Breast epithelium (tissue), 4 donors: ENCODE measurements at places on chromosomes 16 and 17. TPM values are rescaled to one million over a fixed set of nuclear protein-coding genes. Genes with fewer than 3 reads are reported as not detected.

The NDEL1 gene
- 61.4 TPM for total RNA-seq

The PTGES3L gene
- not detected for total RNA-seq

The ANKFN1 gene
- 5.6 TPM for total RNA-seq

DNA sequence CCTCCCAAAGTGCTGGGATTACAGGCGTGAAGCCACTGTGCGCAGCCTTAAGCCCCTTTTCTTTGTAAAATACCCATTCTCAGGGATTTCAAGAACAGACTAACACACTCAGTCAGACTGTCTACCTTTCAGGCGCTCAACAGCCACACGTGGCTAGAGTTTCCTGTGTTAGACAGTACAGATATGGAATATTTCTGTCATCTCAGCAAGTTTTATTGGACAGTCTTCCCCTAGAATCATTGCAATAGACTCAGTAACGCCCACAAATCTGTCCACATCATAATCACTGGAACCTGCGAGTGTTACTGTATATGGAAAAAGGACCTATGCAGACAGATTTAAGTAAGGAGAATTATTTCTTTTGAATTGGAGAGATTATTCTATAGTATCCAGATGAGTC lies 160.5 kb downstream of the RBFOX1 start:
- no peak for DNase-seq
- H3K27me3 ChIP-seq, result no peaks in the 10 kb centered on the region
- H3K4me1 ChIP-seq, result no peaks in the 10 kb centered on the region
- H3K27ac ChIP-seq, result no peak overlapping the region
- no peaks in the 10 kb centered on the region for H3K36me3 ChIP-seq

DNA sequence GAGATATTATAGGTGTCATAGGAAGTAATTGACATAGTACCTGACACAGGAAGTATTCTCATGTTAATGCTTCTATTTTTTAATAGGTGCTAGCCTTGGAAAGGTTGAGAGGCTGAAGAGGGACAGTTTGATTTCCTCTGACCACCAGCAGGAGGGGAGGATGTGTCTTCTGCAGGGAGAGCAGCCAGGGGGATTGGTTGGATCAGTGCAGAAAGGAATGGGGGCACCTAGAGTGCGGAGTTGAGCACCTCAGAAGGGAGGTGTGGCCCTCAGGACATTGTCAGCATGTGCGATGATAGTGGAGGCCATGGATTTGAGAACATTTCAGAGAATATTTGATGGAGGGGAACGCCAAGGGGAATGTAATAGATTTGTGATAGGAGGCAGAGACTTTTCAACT lies 23.4 kb downstream of the HAPSTR1 start:
- peak overlapping the region; percentile 86 for H3K27ac ChIP-seq
- H3K36me3 ChIP-seq, result no peaks in the 10 kb centered on the region

DNA sequence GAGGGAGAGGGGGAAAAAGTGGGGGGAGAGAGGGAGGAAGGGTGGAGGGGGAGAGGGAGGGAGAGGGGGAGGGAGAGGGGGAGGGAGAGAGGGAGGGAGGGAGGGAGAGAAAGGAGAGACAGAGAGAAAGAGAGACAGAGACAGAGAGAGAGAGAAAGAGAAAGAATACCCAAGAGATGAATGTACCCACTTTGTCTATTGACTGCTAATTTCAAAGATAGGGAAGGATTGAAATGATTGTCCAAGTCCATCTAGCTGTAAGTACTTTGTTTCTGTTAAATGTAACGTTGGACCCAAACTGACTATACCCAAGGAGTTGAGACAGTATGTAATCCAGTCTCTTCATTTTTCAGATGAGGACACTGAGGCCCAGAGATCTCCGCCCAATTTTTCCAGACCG lies 374.9 kb downstream of the GRIN2A start:
- H3K4me3 ChIP-seq, result no peak overlapping the region
- H3K36me3 ChIP-seq, result no peaks in the 10 kb centered on the region
- no peaks in the 10 kb centered on the region for H3K4me1 ChIP-seq

GRCh38 chr16:67675579-67675935 lies 8.9 kb downstream of the C16orf86 start:
- no peaks in the 10 kb centered on the region for H3K27me3 ChIP-seq
- H3K4me1 ChIP-seq, result no peaks in the 10 kb centered on the region
- H3K27ac ChIP-seq, result no peak overlapping the region
- no peak for DNase-seq
- no peaks in the 10 kb centered on the region for H3K36me3 ChIP-seq

DNA sequence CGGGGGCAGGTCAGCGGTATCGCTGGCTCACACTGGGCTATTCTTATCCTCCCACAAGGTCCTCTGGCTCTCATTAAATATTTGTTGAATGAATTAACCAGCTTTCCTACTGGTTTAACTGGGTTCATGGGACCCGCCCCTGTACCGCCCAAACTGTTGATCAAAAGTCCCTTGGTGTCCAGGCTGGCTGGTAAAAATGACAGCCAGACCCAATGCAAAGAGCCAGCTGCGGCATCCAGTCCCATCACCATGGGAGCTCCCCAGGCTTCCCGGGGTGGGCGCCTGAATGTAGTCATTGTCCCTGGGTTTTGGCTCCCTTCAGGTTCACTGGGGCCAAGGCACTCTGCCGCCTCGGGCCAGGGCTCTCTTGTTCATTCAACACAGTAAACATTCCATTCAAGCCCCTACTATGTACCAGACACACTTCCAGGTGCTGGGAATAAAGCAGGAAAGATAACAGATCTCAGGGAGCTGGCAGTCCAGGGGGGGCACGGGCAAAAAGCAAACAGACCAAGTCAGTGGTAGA lies 11.7 kb upstream of the ATP2C2 start:
- H3K27ac ChIP-seq, result peak overlapping the region; percentile 71
- peak overlapping the region; percentile 7 for H3K4me3 ChIP-seq
- H3K27me3 ChIP-seq, result no peaks in the 10 kb centered on the region
- H3K36me3 ChIP-seq, result no peaks in the 10 kb centered on the region
- DNase-seq, result peak; percentile 47

GRCh38 chr16:17227278-17227677 lies 243.5 kb downstream of the XYLT1 start:
- no peak overlapping the region for H3K27ac ChIP-seq
- H3K36me3 ChIP-seq, result no peaks in the 10 kb centered on the region
- peaks cover 5% of the 10 kb centered on the region for H3K4me1 ChIP-seq
- no peak for DNase-seq

- no peaks in the 10 kb centered on the region for H3K4me1 ChIP-seq
- peak overlapping the region; percentile 92 for H3K27ac ChIP-seq
- no peak for DNase-seq
- no peaks in the 10 kb centered on the region for H3K27me3 ChIP-seq
- H3K36me3 ChIP-seq, result peaks cover 8% of the 10 kb centered on the region
- H3K4me3 ChIP-seq, result peak overlapping the region; percentile 52
These were observed 13.9 kb downstream of the PER1 start for GRCh38 chr17:8138374-8138671.

- H3K27me3 ChIP-seq, result no peaks in the 10 kb centered on the region
- H3K27ac ChIP-seq, result no peak overlapping the region
- H3K4me3 ChIP-seq, result no peak overlapping the region
- H3K36me3 ChIP-seq, result no peaks in the 10 kb centered on the region
- no peak for DNase-seq
- H3K4me1 ChIP-seq, result no peaks in the 10 kb centered on the region
These were observed 234.9 kb downstream of the IRF8 start for GRCh38 chr16:86133847-86134375.

GRCh38 chr16:48421741-48422140 lies 36.5 kb upstream of the SIAH1 start:
- H3K27ac ChIP-seq, result no peak overlapping the region
- no peaks in the 10 kb centered on the region for H3K27me3 ChIP-seq
- no peaks in the 10 kb centered on the region for H3K36me3 ChIP-seq
- no peaks in the 10 kb centered on the region for H3K4me1 ChIP-seq

DNA sequence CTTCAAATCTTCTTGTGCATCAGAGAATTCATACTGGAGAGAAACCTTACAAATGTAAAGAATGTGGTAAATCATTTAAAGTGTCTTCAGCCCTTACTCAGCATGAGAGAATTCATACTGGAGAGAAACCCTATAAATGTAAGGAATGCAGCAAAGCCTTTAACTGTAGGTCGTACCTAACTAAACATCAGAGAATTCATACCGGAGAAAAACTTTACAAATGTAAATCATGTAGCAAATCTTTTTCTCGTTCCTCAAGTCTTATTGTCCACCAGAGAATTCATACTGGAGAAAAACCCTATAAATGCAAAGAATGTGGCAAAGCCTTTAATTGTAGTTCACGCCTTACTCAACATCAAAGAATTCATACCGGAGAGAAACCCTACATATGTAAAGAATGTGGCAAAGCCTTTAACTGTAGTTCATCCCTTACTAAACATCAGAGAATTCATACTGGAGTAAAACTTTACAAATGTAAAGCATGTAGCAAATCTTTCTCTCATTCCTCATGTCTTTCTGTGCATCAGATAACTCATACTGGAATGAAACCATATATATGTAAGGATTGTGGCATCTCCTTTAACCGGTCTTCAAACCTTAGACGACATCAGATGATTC lies 118.5 kb upstream of the ZNF267 start:
- H3K27ac ChIP-seq, result no peak overlapping the region
- H3K36me3 ChIP-seq, result peaks cover 9% of the 10 kb centered on the region
- no peaks in the 10 kb centered on the region for H3K27me3 ChIP-seq
- no peaks in the 10 kb centered on the region for H3K4me1 ChIP-seq
- H3K4me3 ChIP-seq, result no peak overlapping the region
